ENCODE measurements at places on chromosomes 5 and 9.

DNA sequence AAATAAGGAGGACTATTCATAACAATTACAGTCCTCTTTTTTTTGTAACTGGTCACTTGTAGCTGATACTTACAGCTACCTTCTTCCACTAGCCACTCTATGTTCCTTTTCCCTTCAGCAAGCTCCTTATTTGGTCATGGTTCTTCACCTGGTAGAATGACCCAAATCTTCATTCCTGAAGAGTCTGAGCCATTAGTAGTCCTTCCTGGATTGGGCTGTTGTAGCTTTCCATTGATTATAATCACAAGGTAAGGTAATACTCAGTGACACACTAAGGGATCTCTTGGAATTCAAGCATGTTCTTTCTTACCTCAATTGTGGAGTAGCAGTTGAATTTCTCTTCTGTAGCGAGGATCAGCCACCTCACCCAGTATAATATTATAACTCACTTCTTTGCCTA, 25.5 kb upstream of the ITGA2 start:
- no peak for DNase-seq

DNA sequence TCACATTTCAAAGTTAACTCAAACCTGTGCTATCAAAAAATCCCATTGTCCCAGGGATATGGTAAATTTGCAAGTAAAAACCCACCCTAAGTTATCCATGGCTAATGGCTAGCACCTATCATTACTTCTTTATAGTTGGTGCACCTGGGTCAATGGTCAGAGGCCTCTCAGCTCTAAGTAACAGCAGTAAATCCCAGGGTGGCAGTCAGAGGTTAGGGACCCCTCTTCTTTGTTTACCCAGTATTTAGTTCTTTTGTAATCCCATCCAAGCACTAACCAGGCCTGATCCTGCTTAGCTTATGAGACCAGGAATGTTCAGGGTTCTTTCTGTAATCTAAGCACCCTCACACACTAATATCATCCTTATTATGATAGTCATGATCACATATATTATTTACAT, 52.1 kb upstream of the WWC1 start:
- DNase-seq = no peak

GRCh38 chr5:170638454-170639220, 134.8 kb downstream of the KCNIP1 start:
- DNase-seq = peak; percentile 41

GRCh38 chr5:98755406-98755805, 18.1 kb upstream of the RGMB start:
- DNase-seq = no peak

GRCh38 chr5:61182449-61182848, 20.2 kb upstream of the SMIM15 start:
- DNase-seq = no peak

DNA sequence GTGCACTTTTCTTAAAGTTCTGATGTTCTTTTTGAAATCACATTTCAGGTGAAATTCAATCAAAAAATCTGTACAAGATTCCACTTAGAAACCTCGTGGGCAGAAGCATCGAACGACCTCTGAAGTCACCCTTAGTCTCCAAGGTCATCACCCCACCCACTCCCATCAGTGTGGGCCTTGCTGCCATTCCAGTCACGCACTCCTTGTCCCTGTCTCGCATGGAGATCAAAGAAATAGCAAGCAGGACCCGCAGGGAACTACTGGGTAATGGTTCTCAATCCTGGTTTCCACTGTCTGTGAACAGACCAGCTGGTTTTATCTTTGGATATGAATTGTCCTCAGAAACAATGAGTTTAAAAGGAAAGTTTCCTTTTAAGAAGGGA, 8.1 kb upstream of the SLC2A8 start:
- no peak for DNase-seq

DNA sequence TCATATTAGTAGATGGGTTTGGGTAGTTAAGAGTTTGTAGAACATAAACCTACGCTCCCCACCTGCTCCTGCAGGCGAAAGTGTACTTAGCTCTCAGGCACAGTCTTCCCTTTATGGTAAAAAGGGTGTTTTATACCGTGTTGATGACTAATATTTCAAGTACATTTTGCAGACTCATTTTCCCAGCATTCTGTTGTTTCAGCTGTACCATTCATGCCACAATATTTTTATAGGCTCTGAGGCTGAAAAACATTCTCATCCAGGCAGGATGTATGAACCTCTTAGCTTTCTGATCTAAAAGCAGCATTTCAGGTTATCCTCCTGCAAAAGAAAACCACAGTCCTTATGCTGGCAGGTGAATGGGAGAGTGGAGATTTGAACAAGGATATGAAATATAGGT, 231.4 kb downstream of the NR2F1-AS1 start:
- DNase-seq = no peak

DNA sequence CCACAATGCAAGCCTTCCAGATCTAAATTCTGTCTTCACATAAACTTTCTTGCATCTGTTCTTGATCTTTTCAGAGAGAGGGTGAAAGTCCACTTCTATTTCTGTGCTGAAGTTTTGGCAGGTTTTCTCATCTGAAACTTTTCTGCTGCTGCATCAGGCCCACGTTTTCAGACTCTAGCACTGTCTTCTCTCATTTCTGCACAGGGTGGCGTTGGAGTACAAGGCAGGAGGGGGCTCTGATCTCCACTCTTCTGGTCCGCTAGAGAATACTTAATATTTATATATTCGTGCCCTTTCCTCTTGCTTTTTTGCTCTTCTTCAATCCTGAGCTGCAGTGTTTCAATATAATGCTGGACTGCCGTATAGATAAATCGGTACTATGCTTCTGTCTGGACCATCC, 204.0 kb upstream of the PRDM9 start:
- no peak for DNase-seq

DNA sequence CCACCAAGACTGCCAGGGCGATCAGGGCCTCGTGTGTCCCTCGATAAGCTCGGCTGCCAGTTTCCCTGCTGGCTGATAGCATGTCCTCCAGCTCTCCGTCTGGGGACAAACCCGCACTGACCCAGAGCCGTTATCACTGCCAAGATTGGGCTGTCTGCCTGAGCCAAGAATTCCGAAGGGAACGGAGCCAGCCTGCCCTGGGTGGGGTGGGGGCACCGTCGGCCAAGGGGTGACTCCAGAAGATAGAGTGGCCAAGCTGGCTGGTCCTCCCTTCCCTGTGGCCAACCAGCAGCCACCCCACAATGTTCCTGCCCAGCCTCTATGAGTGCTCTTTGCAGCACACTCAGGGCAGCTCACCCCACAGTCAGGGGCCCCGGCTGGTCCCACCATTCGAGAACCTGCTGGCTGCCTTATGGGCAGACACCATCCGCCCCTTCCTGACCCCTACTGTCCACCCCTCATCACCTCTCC, 29.4 kb downstream of the HRH2 start:
- no peak for DNase-seq

DNA sequence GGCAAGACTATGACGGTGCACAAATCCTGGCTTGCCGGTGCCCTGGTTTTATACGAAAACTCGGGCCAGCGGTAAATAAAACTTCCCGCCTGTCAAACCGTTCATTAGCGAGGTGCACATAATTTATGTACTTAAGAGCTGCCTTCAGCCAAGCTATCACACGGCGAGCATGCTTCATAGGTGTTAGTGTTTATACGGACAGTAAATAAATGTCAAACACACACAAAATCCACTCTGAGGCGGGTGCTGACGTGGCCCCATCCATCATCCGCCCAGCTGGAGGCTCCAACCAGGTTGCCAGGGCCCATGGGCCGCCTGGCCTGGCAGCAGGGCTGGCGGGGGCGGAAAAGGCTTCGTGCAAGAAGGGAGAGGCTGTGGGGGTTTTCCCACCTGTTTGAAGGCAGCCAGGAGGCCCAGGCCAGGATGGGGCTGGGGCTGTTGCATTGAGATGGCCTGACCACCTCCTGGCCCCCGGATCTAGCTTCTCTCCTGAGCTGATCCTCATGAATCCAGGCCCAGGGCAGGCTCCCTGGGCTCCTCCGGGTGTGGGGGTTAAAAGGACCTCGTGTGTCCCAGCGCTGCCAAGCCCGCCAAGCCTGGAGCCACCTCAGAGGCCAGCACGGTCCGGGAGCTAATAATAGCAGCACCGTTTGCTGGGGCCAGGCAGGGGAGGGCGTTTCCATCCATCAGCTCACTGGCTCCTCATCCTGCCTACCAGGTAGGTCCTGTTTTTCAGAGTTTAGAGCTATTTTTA, 43.2 kb downstream of the BARX1 start:
- no peak for DNase-seq

GRCh38 chr9:79686381-79687130, 114.8 kb downstream of the TLE4 start:
- DNase-seq = no peak

DNA sequence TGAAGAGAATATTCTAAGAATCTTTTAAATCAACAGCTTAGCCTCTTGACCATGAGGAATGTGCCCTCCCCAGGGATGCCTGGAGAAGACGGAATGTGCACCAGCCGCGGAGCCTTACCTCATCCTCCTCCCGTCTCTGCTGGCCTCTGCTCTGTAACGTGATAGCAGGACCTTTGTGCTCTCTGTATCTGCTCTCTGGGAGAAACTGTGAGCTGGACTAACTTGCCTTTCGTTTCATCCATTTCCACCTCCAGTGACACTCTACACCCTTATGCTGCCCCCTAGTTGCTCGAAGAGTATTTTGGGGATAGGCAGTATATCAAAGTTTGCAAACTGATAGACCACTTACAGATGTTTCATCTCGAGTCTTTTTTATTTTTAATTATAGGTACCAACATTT, 141.4 kb downstream of the NPR3 start:
- no peak for DNase-seq

DNA sequence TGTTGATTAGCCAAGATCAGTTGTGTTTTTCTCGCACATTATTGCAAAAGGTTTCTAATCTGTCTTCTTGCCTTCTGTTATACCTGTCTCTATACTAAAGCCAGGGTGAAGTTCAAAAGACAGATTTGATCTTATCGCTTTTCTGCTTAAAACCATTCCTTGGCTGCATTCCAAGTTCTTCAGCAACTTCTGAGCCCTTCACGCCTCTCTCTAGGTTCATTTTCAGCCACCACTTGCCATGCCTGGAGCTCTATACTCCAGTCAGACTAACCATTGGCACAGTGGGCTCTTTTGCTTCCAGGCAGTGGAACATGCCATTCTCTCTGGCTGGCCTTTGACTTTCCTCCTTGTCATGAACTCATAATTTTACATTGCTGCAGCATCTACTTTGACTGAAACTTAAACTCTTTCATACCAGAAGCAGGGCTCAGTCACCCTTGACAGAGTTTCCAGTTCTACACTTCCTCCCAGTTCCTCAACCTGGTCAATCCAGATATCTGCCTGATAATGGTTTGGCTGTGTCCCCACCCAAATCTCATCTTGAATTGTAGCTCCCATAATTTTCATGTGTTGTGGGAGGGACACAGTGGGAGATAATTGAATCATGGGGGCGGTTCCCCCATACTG, 114.4 kb downstream of the SLC12A2 start:
- peak; percentile 33 for DNase-seq

- no peak for DNase-seq
Observed at GRCh38 chr5:168472329-168472728, 13.9 kb upstream of the RARS1 start.

DNA sequence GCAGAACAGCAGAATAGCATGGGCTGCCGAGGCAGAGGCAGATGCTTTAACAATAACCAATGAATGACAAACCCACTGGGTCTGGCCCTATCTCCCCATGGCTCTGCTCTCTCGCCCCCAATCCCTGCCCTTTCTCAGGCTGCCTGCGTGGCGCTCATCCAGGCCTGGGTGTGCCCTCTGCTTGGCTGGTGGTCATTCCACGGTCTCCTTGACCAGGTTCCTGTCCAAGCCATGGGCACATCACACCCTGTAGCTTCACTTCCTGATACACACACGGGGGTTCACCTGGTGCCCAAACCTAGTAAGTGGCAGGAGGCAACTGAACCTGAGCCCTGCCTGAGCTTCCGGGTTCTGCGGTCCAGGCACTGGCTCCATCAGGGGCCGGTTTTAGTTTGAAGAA, 87.6 kb downstream of the DAP start:
- DNase-seq = no peak

DNA sequence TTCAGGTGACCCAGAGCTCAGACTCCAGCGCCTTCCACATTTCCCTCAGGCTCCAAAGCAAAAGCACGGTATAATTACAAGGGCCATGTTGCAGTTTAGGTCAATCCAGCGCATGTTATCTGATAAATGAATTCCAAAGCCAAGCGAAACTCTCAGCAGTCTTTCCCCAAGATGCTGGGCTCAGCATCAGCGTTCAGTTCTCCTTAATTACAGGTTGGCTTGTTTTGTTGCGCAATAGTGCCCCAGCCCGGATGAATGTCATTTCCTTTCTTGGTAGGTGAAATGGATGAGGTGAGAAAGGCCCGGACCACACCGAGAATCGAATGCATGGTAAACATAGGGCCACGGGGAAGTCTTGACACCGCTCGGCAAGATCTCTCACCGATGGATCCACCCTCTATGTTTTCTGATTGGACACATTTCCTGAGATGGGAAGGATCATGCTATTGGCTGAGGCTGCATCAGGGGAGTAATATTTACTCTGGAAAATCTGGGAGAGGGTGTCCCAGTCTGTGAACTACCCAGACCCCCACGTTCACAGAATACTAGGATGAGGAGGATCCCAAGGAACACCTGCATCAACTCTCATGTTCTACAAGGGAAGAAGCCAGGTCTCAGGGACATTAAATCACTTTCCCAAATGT, 221.2 kb upstream of the ANKRD55 start:
- peak; percentile 19 for DNase-seq

- no peak for DNase-seq
Observed at GRCh38 chr9:38254756-38255155, 137.7 kb upstream of the ALDH1B1 start.

- DNase-seq = no peak
Observed at GRCh38 chr5:127586811-127587210, 62.1 kb upstream of the CTXN3 start.

- DNase-seq = no peak
Observed at GRCh38 chr5:124315741-124316415, 430.6 kb downstream of the ZNF608 start.

DNA sequence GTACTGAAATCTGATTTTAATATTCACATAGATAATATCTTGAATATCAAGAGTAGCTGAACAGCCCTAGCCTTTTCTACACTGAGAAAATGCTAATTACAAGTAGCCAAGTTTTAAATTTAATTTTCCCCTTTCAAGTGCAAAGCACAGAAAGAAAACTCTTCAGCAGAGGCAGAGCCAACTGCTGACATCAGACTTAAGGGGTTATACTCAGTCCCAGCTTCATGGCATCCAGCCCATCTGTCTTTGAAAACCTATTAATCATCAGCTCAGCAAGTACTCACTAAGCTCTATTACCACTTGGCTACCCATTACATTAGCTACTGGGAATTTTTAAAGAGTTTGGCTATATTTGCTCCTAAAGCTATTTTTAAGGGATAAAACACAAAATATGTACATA, 220.5 kb downstream of the SLC12A2 start:
- no peak for DNase-seq

DNA sequence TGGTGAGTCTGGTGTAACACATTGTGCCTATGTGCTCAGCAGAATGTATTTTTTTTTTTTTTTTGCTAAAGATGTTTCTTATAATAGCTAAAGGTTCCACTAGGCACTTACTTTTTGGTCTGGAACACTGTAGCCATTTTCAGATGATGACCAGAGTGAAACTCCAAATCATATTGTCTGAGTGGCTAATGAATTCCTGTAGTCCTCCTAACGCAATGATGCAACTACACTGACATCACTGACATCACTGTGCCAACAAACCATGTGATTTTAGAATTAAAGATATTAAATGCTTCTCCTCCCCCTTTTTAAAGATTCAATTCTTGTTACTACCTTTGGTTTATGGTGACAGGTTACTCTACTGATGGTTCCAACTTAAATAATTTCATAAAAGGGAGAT, 28.8 kb downstream of the JAKMIP2 start:
- no peak for DNase-seq

Measured in CD4-positive, alpha-beta T cell treated with Interleukin-6 at 100 ng/mL for 8 hours (primary cell).